ENCODE measurements at places on chromosomes 12 and 14.
A peak's percentile ranks its signal among the peaks of the same experiment; 100 is the strongest.

- DNase-seq: no peak
These were observed 786 bp upstream of the PFKM start for GRCh38 chr12:48118284-48118871.

- no peak for DNase-seq
These were observed 111.9 kb upstream of the CCDC175 start for GRCh38 chr14:59688224-59689170.

- peak; percentile 27 for DNase-seq
These were observed 31.9 kb downstream of the CCDC91 start for GRCh38 chr12:28222081-28222700.

GRCh38 chr14:32382704-32383103 lies 53.6 kb downstream of the AKAP6 start:
- DNase-seq: no peak

DNA sequence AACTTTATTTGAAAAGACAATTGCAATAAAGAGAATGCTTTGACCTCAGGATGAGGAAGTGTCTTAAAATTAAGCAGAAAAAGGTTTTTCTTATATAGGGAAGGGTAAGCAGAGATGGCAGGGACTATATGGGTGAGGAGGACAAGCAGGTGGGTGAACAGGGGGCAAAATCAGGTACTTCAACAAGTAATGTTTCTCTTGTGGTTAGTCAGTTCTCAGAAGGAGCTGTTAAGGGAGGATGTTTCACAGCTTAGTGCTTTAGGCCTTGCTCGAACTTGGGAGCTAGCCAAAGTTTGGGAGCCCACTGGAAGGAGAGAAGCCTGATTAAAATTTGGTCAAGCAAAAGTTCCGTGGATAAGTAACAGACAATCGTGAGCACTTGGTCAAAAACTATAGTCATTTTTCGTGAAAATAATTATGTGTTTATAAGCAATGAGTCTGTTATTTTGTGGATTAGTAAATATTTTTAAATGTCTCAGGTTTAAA lies 364.2 kb upstream of the TMPO start:
- DNase-seq: no peak

DNA sequence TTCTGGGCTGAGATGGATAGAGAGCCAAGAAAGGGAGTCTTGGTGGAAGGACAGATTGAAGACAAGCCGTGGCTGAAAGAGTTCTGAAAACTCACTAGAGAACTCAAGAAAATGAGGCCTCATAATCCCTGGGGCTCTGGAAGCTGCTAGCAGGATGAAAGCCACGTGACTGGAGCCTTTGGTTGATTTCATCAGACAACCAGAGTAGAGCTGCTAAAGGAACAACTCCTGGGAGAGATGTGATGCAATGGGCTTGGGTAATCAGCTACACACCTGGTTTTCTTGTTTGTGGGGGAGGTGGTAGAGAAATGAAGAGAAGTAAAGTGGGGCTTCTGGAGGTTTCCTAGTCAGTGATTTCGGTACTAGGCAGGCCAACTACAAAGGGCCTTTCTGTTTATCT lies 13.4 kb downstream of the CSRNP2 start:
- no peak for DNase-seq

GRCh38 chr12:52522346-52523011 lies 2.3 kb upstream of the KRT5 start:
- no peak for DNase-seq

DNA sequence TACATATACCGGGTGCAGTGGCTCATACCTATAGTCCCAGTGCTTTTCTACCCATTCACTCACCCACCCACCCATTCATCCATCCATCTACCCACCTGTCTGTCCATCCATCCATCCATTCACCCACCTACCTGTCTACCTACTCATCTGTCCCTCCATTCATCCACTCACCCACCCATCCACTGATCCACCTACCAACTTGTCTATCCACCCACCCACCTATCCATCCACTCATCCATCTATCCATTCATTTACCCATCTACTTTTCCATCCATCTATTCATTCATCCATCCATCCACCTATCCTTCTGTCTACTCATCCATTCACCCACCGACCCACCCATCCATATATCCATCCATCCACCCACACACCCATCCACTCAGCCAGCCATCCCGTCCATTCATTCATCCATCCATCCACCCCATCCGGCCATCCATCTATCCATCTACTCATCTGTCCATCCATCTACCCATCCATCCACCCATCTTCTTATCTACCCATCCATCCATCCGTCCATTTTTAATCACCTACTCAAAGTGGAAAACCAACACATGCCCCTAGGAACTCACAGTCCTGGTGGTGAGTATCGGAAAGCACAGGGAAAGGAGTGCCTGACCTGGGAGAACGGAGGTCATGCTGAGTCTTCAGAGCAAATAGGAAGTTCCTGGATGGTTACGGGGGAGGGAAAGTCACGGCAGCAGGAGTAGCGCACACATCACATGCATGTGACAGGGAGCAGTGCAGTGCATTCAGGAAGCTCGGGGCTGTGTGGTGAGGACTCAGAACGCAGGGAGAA lies 20.0 kb downstream of the DDX51 start:
- no peak for DNase-seq

DNA sequence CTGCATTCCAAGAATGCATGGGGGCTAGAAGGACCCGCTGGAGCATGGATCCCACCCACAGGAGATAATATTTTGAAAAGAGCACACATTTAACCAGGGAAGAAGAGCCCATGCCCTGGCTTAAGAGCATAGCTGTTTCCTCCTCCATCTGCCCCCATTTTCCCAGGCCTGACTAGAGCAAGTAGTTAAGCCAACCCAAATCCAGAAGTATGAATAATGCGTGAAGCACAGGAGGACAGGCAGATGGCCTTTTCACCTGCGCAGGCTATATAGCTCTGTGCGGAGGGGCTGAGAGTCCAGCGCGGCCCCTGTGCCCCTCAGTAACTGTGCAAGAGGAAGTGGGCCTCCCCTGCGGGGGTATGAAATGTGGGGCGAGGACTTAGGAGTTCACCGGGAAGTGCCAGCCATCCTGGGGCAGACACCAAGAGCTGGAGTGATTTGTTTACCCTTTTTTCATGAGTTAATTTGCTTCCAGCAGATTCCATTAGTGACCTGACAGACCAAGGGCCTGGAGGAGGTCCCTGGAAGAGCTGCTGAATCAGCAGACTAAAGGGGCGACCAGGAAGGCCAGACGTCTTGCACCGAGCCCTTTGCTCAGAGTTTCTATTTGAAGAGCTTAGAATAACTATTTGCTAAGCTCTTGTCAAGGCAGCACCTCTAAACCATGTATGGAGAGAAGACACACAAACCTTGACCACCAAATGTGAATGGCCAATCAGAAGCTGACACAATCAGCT lies 37.2 kb downstream of the DPF3 start:
- no peak for DNase-seq

GRCh38 chr12:69751476-69751875 lies 12.8 kb downstream of the RAB3IP start:
- DNase-seq: no peak

GRCh38 chr14:89036371-89036770 lies 211.9 kb downstream of the TTC8 start:
- DNase-seq: no peak

DNA sequence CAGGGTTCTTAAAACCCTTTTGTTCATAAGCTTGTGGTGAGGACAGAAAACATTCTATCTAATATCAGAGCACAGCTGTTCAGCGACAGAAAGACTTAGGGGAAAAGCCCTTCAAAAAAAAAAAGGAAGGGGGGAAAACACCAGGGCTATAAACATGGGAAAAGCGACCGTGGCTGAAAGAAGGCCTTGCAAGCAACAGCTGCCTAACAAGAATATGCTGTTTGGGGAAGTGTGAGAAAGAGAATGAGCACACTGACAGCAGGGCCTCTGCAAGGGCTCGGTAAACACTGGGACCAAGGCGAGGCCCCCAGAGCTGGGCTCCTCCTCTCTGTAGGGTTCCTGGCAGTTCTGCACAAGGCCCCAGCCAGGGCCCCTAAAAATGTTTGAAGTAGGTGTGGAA lies 27.4 kb upstream of the CCND2 start:
- DNase-seq: no peak

- DNase-seq: no peak
These were observed 65.5 kb upstream of the SLCO1C1 start for GRCh38 chr12:20629414-20630156.

- DNase-seq: no peak
These were observed 13.9 kb downstream of the SYT1 start for GRCh38 chr12:78878459-78878858.

DNA sequence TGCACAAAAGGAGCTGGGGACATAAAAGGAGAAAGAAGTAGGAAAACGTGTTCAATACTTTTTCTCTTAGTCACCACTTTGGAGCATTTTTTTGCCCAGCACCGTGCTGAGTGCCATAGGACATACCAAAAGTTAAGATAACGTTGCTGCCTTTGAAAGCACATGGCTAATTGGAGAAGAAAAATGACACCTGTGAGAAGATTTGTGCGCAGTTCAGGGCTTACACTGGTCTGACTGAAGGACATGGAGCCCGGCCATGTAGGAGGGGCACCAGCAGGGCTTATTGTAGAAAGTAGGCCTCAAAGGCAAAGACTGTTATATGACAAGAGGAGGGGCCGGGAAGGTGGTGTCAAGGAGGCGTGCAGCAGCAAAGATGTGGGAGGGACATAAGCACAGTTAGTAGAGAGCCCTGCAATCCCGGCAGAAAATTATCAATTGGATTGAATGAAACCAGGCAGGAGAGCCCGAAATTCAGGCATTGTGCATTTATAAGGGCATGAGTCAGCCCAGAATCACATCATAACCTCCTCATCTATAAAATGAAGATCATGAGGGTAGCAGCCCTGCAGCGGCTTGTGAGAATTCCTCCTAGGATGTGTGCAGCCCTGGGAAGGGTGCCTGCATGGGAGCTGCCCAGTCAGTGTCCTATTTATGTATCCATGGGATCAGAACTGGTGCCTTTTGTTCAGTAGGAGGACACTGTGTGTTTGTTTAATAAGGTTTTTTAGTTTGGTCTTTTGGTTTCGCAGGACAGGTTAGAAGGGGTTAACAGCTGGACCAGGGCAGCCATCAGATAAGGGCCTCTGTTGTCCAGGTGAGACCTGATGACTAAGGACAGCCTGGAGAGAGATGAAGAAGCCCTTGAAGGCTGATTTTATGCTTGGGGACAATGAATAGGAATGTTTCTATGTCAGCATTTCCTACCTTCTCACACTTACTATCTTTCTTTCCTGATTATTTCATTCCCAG lies 122.4 kb downstream of the GPR135 start:
- DNase-seq: no peak

DNA sequence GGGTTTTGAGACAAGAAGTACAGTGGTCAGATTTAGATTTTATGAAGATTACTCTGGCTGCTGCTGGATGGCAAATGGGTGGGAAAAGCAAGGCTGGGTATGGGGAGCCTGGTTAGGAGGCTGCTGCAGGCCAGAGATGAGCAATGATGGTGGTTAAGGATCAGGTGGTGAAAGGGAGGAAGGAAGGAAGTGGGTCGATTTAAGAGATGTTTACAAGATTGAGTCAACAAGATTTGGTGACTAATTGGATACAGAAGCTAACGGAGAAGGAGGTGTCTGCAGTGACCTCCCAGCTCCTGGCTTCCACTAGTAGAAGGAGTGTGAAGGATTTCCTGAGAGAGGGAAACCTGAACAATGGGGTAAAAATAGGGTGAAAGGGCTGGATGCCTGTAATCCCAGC lies 18.7 kb downstream of the NOS1 start:
- DNase-seq: no peak

DNA sequence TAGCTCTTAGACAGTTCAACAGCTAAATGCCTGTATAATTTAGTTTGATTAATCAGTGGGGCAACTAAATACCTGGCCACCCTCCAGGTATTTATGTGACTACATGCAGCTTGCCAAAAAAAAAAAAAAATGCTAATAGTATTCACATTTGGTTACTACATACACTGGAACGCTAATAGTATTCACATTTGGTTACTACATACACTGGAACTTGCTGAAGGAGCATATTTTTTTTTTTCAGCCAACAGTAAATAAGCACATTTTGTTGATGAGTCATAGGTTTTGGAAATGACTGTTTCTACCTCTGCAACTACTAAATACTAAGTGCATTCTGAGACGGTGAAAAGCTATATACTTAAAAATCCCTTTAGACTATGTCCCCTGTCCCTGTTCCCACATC lies 1172.3 kb downstream of the LRFN5 start:
- no peak for DNase-seq

DNA sequence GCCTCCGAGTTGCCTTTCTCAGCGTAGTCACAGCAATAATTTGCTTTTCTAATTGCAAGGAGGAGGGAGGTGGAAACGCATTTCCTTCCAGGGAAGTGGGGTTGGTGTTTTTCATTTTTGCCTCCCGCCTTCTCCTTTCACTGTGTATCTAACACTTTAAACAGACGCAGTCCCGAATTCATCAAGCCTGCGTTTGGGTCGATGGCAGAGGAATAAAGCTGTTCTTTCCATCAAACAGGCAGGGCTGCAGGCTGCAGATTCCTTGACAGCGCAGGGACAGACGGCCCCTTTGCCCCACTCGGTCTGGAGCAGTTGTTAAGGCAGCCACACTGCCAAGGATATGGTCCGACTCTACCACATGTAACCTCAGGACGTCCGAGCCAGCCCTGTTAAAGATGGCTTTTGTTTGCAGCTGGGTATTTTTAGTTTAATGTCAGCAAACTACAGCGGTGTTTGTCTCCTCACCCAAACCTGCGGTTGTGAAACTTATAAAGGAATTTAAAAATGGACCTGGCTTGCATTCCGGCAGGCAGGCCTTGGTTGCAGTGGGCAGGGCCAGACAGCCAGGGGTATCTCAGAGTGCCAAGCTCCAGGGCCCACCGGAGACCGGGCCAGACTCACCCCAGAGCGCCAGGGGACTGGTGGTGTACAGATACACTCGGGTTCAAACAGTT lies 2.1 kb downstream of the CHST11 start:
- DNase-seq: no peak

GRCh38 chr14:79543967-79544697 lies 667.2 kb downstream of the DIO2 start:
- no peak for DNase-seq

- DNase-seq: no peak
These were observed 439.7 kb downstream of the ADAMTS20 start for GRCh38 chr12:43112101-43112920.

GRCh38 chr14:101776344-101776743 lies 14.8 kb downstream of the PPP2R5C start:
- no peak for DNase-seq

DNA sequence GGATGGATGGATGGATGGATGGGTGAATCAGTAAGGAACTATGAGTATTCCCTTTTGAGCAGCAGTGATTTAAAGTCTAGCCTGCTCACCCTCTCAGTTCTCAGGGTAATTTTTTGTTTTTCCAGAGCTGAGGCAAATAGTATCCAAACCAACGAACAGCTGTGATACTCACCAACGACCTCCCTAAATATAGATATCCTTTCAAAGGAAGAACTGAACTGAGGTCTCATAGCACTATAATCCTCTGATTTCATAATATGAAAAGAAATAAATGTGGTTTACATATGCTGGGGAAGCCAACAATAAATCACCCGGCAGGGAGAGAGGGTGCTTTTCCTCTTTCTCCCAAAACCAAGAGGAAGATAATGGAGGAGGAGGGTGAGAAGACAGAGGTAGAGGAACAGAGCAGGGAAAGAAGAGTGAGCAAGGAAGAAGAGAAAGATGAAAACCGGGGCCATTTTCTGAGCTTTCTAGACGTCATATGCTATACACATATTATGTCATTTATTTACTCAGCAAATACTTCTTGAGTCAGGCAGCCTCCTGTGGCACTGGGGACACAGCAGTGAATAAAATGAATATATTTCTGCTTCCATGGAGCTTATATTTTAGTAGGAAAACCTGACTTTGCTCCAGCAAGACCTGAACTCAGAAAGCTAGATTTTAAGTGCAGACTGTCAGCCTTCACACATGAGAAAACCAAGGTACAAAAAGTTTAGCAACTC lies 710.7 kb upstream of the TBX3 start:
- DNase-seq: no peak

GRCh38 chr14:63647696-63648410 lies 6.2 kb upstream of the WDR89 start:
- no peak for DNase-seq
